ENCODE measurements at places on chromosomes 16 and 17. TPM values are rescaled to one million over a fixed set of nuclear protein-coding genes. Genes with fewer than 3 reads are reported as not detected.

DNA sequence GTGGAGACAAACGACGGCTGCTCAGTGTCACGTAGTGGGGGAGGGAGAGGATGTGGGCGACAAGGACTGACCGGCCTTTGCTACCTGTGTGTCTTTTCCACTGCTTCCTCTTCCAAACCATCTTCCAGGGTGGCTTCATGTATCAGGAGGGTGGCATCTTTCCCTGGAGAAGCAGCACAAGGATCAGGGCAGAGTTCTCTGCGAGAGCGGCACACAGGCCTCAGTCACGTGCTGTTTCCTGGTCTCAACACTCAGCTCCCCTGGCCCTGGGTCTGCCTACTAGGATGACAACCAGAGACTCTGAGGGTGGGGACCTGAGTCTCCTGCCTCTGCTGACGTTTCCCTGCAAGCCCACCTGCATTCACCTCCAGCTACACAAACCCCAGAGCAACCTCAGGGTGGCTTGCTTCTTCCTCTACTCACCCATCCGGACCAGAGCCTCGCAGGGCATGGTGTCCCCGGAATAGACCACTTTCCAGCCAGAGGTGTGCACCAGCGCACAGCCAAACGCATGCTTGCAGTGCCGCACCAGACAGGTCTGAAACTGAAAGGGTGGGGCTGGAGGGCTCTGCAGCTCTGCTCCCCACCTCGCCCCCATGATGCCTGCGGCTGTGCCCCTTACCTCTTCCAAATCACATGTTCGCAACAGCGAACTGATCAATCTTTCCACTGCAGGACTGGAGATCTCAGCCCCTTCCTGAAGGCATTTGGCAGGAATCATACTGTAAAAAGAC is 23.3 kb downstream of the ELAC2 start:
- DNase-seq, result no peak

- DNase-seq, result no peak
Measured at GRCh38 chr16:79097771-79098170, 502.8 kb downstream of the MAF start.

The TBC1D3D gene
- 1.4 TPM for polyA plus RNA-seq

DNA sequence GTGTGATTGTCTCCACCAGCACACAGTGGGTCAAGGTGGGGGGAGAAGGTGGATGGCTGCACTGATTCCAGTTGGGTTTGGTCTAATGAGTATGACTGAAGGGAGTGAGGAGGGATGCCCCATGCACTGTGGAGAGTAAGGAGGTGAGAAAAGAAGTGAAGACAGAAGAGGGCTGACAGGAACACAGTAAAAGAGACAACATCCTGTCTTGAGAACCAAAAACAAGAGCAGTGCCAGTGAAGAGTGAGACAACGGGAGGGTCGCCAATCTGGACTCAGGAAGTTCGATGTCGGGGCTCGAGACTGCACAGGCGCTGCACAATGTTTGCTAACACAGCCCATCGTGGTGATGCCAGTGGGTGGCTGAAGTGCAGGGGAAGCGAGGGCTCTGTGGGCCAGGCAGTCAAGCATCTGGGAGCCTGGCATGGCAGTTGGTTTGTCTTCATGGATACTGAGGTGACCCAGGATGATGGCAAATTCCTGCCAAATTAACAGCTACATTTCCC is 34.1 kb downstream of the DUSP14 start:
- no peak for DNase-seq

Measured in renal cortex interstitium (tissue), 15 donors.